Activated CD4-positive, alpha-beta T cell treated with anti-CD3 and anti-CD28 coated beads, Interleukin-2, amount 50 U/mL, for 4 hours (primary cell): ENCODE measurements at places on chromosomes 5 and 9.

DNA sequence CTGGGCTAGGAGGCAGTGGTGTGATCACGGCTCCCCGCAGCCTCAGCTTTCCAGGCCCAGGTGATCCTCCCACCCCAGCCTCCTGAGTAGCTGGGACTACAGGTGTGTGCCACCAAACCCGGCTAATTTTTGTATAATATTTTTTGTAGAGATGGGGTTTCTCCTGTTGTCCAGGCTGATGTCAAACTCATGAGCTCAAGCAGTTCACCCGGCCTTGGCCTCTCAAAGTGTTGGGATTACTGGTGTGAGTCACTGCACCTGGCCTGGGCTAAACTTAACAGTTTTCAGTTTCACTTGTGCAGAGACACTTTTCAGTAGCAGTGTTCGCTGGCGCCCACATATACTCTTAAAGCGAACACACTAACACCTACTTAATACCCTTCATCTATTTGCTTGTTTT is 205.6 kb upstream of the ZNF608 start:
- no peak for DNase-seq

DNA sequence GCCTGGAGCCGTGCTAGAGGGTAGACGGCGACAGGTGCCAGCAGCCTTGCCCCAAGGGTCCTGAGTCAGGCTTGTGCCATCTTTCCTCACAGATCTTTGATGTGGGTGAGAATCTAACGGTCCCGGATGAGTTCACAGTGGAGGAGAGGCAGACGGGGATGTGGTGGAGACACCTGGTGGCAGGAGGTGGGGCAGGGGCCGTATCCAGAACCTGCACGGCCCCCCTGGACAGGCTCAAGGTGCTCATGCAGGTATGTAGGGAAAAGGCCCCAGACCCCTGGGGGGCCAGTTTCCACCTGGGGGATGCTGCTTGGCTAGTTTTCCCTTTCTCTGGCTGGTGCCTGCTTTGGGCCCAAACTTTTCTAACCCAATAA is 24.0 kb downstream of the PTGES2 start:
- DNase-seq, result peak; percentile 39

- DNase-seq, result no peak
These were observed 203.1 kb downstream of the FSTL4 start for GRCh38 chr5:133409210-133409674.

GRCh38 chr9:16532681-16533450 is 337.6 kb downstream of the BNC2 start:
- no peak for DNase-seq

DNA sequence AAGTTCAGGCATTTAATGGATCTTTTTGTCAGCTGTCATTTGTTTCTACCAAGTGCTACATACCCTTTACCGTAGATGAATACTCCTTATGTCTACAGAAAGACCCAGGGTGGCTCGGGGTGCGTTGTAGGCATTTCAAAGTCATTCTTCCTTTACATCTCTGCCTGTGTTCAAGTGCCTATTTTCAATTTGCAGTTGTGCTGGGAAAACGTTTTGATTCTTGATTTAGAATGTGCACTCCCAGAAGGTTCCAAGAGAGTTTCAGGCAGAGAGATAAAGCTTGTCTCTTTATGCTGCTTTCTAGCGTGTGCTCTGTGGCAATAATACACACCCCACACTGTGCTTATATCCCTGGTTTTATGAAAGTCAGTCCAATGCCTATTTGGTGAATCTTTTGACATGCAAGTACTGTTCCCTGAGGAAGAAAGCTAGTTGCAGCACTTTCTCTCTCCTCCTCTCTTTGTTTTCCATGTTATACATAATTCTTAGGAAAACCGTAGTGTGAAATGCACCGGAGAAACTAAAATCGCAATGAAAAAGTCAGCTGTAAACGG is 828.1 kb upstream of the ZNF608 start:
- no peak for DNase-seq

DNA sequence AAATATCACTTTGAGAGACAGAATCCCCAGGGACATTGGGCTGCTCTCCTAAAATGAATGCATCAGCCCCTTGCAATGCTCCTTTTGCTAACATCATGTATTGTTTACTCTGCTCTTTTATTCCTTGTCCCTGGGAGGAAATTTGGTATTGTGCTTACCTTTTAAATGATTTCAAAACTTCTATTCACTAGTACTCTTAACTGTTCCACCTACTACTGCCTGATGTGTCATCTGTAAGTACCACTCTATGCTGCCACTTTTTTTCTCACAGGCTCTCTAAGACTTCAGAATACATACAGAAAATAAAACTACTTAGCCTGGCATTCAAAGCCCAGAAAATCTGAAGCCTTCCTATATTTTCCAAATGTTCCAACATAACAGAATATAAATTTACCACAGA is 667.2 kb downstream of the BRINP1 start:
- DNase-seq, result no peak

GRCh38 chr9:77907585-77907984 is 124.0 kb downstream of the GNAQ start:
- no peak for DNase-seq

DNA sequence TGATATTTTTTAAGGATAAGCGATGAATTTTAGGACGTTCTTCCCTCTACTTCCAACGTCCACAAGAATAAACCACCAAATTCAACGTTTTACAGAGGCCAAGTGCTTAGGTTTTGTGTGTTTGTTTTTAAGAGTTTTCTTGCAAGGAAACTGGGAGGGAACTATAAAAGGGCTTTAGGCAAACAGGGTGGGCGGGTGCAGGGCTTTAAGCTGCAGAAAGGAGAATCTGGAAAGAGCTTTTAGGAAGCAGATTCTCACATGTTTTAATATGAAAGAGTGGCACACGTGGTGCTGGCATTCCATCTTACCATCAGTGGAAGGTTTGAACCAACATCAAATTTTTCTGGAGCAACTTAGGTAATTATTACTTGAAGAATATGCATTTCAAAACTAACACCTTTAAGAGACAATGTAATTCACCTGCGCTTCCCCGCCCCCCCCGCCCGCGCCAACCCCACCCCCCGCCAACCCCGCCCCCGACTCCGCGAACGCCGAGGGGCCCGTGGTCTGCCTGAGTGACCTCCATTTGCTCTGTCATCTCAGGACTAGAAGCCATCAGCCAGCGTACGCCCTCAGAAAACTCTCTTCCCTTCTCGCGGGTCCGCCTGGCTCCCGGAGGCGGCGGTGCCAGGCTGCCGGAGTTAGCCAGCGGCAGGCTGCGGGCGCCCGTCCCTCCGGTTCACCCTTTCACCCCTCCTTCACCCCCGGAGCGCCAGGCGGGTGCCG is 911 bp upstream of the PIK3R1 start:
- no peak for DNase-seq

GRCh38 chr9:115164511-115164974 is 46.6 kb upstream of the TNC start:
- no peak for DNase-seq

DNA sequence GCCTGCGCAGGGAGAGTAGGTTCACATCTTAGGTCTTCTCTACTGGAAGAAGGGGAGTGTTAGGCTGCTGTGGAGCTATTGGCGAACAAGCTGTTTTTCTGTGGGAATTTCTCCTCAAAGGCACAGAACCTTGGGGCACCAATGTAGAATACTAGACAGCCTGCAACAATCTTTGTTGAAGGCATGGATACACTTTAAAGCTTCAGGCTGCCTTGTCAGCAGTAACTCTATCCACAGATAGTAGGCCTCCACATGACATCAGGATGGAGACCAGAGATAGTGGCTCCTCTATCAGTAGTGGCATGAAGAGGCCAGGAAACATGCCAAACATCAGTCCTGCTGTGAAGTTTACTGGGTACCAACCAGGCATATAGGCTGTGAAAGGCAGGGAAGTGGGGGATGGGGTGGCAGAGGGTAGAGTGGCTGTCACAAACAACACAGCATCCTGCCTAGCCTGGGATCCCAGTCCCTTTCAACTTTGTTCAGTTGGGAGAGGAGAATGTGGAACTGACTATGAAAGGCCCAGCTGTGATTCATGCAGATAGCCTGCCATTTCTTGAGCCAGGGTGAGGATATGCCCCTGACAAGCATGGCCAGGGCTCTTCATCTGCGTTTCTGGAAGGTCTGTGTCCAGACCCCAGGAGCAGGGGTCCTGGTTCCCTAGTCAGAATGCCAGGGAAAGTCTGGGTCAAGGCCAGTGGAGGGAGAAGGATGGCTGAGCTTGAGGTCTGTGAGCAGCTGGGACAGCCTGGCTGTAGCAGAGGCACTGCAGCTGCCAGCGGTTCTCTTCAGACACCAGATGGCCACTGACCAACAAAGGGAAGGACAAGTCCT is 1.0 kb upstream of the HK3 start:
- no peak for DNase-seq

- DNase-seq, result no peak
These were observed 13.8 kb downstream of the ANKRD33B start for GRCh38 chr5:10577371-10578292.

- no peak for DNase-seq
These were observed 23.3 kb downstream of the LRSAM1 start for GRCh38 chr9:127474592-127474991.

- DNase-seq, result no peak
These were observed 384.7 kb downstream of the IRX2 start for GRCh38 chr5:2366816-2367215.

DNA sequence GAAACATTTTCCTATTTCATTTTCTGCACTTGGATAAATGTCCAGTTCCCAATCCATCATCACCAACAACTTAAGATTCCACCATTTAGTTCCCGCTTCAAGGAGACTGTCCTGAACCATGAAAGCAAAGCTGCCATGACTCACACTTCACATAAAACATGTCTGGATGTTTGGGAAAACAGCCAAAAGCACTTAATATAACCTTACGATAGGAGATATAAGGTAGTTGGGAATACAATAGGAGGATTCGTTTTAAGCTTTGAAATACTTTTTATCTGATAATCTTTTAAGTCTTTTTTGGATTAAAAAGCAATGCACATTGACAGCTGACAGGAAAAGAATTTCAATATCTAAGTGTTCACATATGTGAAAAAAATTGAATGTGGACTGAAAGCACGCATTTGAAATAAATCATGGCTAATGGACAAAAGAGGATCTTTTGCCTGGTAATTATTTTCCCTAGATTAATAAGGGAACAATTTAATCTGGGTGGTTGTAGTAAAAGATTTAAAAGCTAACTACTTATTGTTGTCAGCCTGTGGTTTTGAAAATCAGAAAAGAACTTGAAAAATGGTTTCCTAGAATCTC is 17.3 kb upstream of the TGFBI start:
- DNase-seq, result no peak

- no peak for DNase-seq
These were observed 114.2 kb upstream of the ADAMTS16 start for GRCh38 chr5:5025774-5026408.

DNA sequence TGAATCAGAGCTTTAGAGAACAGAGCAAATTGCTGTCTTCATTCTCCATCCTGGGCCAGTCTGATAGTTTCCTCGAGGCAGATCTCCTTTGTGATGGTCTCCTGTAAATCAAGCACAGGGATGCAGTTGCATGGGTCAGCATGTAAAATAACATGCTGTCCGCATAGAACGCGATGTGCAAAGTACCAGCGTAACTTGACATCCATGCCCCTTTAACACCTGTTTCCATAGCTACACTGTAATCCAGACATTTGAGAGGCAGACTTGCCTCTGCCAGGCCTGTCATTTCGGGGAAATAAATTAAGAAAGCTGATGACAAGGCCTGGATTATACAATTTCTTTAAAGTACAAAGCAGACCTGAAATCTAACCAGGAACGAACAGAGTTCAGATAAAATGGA is 413.5 kb downstream of the TLE4 start:
- DNase-seq, result no peak

DNA sequence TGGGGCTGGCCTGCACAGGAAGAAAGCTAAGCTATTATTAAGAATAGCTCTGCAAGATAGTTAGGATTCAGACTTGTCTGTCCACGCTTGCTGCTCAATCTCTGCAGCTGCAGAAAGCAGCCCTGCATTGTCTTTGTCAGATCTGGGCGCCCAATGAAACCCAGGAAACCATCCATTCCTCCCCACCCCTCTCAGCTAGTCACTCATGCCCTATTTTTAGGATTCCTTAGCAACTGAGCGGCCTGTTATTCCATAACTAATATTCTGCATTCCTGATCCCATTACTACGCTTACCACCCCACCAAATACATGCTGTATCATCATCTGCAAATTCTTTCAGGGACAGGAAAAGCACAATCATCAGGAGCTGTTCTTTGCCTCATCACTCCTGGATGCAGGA is 52.9 kb upstream of the APC start:
- DNase-seq, result no peak
